ENCODE measurements at places on chromosomes 16 and 17. TPM values are rescaled to one million over a fixed set of nuclear protein-coding genes. Genes with fewer than 3 reads are reported as not detected.

DNA sequence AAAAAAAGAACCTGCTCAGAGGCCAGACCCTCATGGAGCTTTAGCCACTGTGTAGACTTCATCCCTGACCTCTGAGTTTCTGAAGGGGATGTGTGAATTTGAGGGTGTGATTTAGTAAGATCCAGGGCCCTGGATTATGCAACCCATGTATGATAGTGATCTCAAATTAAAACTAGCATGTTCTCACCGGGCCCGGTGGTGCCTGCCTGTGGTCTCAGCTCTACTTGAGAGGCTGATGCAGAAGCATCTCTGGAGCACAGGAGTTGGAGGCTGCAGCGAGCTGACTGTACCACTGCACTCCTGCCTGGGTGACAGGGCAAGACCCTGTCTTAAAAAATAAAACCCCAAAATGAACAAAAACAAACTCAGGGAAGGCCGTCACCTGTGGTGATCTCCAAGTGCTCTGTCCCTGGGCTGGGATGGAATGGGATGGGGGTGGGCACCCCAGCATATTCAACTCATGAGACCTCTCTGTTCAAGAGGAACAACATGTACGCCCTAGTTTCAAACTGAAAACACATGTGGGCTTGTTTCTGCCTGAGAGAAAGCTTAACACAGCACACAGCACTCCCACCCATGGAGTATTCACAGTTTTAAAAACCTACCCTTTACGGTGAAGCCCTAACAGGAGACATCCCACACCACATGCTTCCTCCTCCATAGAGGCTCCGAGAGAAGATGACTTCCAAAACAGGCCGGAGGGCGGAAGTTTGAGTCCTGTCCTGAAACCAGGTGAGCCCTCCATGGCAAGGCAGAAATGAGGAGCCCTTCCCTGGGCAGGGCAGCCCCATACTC lies 30.1 kb downstream of the GNPTG start:
- DNase-seq, result no peak

The GJD3 gene
- 1.2 TPM for total RNA-seq

DNA sequence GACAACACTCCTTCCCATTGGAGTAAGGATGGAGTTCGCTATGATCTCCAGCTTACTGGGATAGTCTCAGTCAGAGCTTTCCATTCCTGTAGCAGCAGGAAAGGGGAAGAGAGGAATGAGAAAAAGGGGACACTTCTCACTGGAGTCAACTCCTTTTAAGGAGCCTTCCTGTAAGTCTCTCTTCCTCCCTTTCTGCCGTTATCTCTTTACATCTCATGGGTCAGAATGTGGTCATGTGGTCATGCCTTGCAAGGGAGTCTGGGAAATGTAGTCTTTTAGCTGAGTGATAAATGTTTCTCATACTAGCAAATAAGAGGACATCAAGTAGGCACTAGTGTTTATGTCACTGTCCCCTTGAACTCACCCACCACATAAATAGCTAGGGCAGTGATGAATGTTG lies 227.3 kb downstream of the HAPSTR1 start:
- no peak for DNase-seq

GRCh38 chr16:64167936-64168335 lies 953.9 kb downstream of the CDH11 start:
- no peak for DNase-seq

The NOD2 gene
- 0.87 TPM for total RNA-seq

GRCh38 chr17:28174352-28175046 lies 132.0 kb downstream of the NLK start:
- DNase-seq, result no peak

GRCh38 chr17:65573282-65573602 lies 11.8 kb upstream of the AXIN2 start:
- DNase-seq, result no peak

The ABCC6 gene
- total RNA-seq, result 26.4 TPM

GRCh38 chr17:42667088-42667951 lies 8.2 kb downstream of the TUBG2 start:
- peak; percentile 45 for DNase-seq

The TIGD7 gene
- total RNA-seq, result 1.6 TPM

The QRICH2 gene
- 4.7 TPM for total RNA-seq

The KRT31 gene
- total RNA-seq, result not detected

The EFNB3 gene
- 0.35 TPM for total RNA-seq

GRCh38 chr17:42179911-42180410 lies 981 bp downstream of the KCNH4 start:
- DNase-seq, result peak; percentile 63

The IRF8 gene
- 36.5 TPM for total RNA-seq

GRCh38 chr16:11403534-11403795 lies 58.2 kb downstream of the RMI2 start:
- DNase-seq, result no peak

GRCh38 chr16:30887927-30888326 lies 6.0 kb downstream of the BCL7C start:
- no peak for DNase-seq

DNA sequence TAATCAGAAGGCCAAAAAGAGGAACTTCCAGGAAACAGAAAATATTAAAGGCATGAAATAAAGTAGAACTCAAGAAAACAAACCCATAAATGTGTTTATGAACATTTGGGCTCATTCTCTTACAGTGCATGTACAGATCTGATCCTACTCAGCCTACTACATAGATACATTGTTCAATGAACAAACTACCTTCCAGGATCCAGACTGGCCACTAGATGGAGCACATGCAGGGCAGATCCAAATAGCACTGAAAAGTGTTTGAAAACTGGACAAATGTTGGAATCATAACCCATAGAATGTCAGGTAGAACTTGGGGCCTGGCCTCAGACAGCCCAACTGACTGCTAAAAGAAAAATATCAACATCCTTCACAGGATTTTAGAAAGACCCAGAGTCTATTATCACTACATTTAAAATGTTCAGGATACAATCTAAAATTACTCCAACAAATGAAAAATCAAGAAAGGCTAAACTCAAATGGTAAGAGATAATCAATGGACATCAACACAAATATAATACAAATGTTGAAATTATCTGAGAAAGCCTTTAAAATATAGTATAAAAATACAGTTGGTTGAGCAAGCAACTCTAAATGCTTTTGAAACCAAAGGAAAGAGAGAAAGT lies 122.4 kb upstream of the NUDT7 start:
- peak; percentile 60 for DNase-seq

The RSPRY1 gene
- 42.0 TPM for total RNA-seq

The GSDMA gene
- total RNA-seq, result 0.26 TPM
